ENCODE measurements at places on chromosomes 6 and 20.

- DNase-seq, result no peak
These were observed 117.4 kb upstream of the PRDM1 start for GRCh38 chr6:105968603-105969333.

GRCh38 chr6:130934848-130935585 is 107.8 kb downstream of the SMLR1 start:
- DNase-seq, result no peak

GRCh38 chr20:56788041-56788670 is 159.1 kb downstream of the TFAP2C start:
- DNase-seq, result no peak

GRCh38 chr6:99362678-99363268 is 13.3 kb upstream of the FAXC start:
- peak; percentile 72 for DNase-seq

- DNase-seq, result no peak
These were observed 54.3 kb upstream of the APCDD1L start for GRCh38 chr20:58569241-58570125.

- DNase-seq, result no peak
These were observed 36.5 kb downstream of the MAFB start for GRCh38 chr20:40652441-40652987.

DNA sequence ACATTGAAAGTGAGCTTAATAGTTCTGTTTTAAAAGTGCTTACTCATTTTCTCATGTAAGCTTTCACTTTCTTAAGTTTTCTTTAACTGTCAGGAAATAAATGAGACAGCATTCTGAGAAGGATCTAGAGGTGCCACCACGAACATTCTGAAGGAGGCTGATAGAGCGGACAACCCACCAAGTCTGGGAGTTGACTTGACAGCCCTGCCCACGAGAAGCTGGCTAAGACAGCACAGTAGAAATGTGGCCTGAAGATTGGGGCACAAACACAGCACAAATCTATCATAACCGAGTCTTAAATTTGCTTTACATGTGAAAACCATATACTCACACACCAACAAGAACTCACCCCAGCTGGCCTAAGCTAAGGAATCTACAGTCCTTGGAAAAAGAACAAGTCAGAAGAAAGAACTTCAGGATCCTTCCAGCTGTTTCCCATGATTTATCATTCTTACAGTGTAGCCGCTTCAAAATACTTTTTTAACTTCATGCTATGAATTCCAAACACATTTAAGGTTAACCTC is 144.2 kb upstream of the TNFAIP3 start:
- peak; percentile 54 for DNase-seq

- DNase-seq, result no peak
These were observed 283.0 kb upstream of the CDH4 start for GRCh38 chr20:60968853-60969720.

DNA sequence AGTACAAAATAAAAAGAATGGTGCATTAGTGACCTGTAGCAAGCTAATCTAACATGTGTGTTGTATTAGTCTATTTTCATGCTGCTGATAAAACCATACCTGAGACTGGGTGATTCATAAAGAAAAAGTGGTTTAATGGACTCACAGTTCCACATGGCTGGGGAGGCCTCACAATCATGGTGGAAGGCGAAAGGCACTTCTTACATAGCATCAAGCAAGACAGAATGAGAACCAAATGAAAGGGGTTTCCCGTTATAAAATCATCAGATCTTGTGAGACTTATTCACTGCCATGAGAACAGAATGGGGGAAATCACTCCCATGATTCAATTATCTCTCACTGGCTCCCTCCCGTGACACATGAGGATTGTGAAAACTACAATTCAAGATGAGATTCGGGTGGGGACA is 45.4 kb upstream of the AIG1 start:
- DNase-seq, result no peak

DNA sequence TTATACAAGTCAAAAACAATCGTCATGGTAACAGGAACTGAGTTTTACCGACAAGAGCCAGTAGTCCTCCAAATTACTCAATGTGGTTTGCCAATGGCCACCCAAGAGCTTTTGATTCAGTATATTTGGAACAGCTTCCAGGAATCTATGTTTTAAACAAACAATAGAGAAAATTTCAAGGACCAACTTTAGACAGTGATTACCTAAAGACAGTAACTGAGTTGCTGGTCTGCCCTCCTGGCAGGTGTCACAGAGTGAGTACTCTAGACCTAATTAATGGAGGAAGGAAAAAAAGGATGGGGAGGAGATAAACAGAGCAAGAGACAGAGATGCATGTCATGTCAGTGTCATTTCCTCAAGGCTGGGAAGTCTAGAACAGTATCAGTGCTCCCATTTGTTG is 361.3 kb upstream of the BTBD3 start:
- DNase-seq, result no peak

DNA sequence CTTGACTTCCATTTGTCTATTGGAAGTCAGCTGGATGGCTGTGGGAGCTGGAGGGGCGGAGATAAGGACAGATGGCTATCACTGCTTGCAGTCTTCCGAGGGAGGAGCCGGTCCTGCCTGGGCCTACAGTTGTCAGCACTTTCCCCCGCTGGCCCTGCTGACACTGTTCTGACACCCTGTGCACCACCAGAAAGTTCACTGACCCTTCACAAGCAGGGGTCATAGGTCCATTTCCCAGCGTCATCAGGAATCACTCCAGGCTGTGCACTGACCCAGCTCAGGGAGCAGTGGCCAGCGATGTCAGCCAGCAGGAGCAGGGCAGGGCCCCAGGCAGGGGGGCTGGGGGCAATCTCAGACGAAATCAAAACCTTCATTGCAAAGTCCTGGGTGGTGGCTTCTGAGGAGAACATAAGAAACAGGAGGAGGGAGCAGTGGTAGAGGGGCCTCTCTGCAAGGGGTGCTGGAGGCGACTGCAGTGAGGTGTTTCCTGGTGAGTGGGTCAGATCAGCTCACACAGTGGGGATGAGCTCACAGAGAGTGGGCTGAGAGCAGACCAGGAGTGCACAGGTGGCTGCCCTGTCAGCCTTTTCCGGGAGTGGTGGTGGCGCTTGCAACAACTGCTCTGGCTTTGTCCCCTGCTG is 26.5 kb upstream of the PLEKHG1 start:
- DNase-seq, result no peak

DNA sequence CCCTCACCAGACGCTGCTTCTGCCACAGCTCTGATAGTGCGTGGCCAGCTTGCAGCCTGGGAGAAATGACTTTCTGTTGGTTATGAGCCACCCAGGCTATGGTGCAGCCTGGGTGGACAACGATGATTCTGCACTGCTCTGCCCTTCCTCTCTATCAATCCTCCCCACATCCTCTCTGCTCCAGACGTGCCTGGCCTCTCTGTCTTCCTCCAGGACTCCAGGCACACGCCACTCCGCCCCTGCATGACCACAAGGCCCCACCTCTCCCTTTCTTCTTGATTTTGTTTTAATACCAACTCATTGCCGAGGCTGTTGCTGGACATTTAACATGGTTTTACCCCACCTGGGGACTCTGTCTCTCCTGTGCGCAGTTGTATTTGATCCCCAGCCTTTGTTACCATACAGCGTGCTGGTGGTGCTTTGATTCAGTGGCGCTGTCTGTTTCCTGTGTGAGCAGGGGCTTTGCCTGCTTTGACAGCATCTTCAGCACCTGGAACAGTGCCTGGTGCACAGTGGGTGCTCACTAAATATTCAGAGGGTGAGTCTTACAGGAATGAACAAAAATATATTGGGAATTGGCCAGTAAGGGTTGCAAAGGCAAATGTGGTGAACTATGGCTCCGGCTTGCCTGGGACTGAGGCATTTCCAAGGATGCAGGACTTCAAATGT is 280.9 kb downstream of the CDH26 start:
- DNase-seq, result no peak

GRCh38 chr6:165129086-165129485 is 180.3 kb downstream of the C6orf118 start:
- no peak for DNase-seq

- no peak for DNase-seq
These were observed 143.0 kb downstream of the ERMARD start for GRCh38 chr6:169894377-169894960.

DNA sequence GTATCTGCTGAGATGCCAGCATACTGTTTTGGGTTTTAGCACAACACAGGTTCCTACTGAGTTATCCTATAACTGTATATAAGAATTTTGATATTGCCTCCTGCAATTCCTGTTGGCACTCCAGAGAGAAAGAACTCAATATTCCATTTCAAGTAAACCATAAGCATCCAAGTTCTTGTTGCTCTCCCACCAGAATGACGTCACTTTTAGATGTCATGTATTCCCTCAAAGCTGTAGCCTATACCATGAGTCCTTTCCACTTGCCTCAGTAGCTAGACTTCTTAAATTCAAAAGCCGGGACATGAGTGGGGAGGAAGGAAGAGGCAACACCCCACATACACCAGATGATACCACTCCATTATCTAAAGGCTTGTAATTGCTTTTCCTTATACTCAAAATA is 171.5 kb downstream of the ALDH8A1 start:
- DNase-seq, result no peak

GRCh38 chr6:111541026-111541681 is 58.1 kb upstream of the REV3L start:
- no peak for DNase-seq

DNA sequence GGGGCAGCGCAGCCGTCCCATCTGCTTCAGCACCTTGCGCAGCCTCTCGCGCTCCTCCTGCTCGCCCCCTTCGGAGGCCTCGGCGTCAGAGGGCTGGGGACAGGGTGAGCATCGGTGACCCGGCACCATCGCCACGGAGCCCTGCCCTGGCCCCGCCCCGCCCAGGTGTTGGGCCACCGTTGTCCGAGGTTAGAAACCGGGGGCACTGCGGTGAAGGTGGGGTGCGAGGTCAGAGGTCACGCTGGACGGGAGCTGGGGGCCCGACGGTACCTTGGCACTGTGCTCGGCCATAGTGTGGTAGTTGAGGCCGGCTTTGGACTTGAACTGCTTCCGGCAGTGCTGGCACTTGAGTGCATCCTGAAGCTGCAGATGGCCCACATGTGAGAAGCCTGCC is 6.4 kb downstream of the ZNF512B start:
- no peak for DNase-seq

DNA sequence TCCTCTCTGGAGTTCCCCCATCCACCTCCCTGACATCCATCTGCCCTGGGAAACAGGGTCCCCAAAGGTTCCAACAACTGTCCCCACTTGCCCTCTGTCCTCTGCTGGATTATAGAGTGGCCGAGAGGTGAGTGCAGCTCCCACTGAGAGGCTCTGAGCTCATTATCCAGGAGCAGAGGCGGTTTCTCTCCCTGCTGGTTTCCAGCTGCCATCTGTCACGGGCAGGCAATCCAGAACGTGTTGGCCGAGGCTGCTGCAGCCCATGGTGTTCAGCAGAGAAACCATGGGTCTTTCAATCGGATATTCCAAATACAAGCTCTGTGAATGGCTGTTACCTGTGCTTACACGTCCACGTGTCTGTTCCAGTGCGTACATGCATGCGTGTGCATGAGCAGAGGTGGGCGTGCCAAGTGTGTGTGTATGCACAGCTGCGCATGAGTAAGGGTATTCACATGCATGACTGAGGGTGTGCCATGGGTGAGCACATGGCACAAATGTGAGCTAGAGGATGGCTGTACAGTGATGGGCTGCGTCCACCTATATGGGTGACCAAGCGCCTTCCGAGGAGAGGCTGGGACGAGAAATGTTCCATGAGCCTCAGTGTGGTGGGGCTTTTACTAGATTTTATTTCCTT is 183.7 kb upstream of the PMEPA1 start:
- DNase-seq, result no peak

- DNase-seq, result peak; percentile 27
These were observed 807 bp downstream of the SNHG17 start for GRCh38 chr20:38434301-38434741.

DNA sequence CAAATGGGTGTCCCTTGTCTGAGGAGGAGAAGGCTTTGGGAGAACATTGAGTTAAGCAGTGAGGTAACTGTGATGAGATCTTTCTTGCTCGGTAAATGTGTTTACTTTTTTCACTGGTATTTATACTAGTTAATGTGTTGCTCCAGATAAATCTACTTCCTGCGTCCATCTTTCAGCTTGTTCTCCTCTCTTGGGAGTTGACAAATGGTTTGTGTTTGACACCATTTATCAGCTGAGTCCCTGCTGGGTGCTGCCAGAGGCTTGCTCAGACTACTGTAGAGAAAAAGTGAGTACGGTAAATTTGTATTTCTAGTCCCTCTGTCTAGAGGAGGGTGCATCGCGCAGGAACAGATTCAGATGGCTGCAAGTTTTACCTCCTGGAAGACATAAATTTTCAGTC is 8.3 kb upstream of the PRDM1 start:
- no peak for DNase-seq

DNA sequence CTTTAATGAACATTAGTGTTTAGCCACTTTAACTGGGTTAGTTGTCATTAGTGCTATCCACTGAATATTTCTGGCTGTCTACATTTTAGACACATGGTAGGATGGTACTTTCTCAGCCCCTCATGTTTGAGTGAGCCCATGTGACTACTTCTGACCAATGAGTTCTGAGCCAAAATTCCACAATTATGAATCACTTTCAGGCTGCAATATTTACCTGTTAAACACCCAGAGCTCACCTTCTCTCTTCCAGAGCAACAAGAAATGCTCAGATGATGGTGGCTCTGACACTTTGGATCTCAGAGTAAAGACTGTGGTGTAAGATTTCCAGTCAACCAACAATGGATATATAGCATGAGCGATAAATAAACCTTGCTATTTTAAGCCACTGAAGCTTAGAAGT is 24.8 kb downstream of the SPACA1 start:
- no peak for DNase-seq

- DNase-seq, result no peak
These were observed 212.7 kb downstream of the COL12A1 start for GRCh38 chr6:74993136-74993535.

DNA sequence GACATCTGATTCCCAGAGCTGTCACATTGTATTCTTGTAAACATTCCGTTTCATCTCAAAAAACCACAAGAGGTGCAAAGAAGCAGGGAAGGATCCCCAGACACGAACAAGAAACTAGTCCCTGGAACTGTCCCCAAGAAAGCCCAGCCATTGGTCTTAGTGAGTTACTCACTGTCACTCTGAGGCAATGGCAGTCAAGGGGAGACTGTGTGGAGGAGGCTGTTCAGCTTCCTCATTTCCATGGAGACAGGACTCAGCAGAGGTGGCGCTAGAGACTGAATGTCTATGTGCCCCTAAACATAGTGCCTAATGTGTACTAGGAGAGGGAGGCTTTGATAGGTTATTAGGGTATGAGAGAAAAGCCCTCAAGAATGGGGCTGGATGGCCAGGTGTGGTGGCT is 11.1 kb downstream of the ULBP1 start:
- DNase-seq, result no peak

DNA sequence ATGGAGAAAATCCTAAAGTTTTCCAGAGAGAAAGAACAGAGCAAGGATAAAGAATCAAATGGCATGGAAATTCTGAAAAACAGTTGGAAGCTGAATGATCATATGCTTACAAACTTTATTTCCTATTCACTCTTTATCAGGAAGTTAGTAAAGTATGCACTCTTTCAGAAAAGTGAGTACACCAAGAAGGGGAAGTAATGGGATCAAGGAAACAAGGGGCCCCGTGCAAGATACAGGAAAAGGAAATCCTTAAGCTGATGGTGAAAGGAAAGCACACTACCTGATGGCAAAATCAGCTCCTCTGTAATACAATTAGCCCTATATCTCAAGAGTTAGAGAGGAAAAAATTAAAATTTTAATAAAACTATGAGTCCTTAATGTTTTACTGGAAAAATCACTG is 14.0 kb downstream of the CALHM6 start:
- DNase-seq, result no peak

GRCh38 chr6:28920281-28920680 is 3.5 kb downstream of the TRIM27 start:
- no peak for DNase-seq

- peak; percentile 65 for DNase-seq
These were observed 63.7 kb downstream of the DHX35 start for GRCh38 chr20:39025883-39026282.
